ENCODE measurements at places on chromosomes 5 and 9.

GRCh38 chr9:120066315-120066714 lies 513.7 kb downstream of the CDK5RAP2 start:
- DNase-seq, result no peak

- no peak for DNase-seq
These were observed 232.8 kb downstream of the TLE1 start for GRCh38 chr9:81456431-81457006.

DNA sequence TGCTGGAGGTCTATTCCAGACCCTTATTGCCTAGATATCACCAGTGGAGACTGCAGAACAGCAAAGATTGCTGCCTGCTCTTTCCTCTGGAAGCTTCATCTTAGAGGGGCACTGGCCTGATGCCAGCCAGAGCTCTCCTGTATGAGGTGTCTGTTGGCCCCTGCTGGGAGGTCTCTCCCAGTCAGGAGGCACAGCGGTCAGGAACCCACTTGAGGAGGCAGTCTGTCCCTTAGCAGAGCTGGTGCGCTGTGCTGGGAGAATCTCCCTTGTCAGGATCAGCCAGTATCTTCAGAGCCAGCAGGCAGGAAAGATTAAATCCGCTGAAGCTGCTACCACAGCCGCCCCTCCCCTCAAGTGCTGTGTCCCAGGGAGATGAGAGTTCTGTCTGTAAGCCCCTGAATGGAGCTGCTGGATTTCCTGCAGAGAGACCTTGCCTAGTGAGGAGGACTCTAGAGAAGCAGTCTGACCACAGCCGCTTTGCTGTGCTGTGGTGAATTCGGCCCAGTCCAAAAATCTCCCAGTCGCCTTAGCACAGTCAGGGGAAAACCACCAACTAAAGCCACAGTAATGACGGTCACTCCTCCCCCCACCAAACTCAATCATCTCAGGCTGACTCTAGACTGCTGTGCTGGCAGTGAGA lies 124.1 kb downstream of the JAKMIP2 start:
- no peak for DNase-seq

- peak; percentile 4 for DNase-seq
These were observed 31.1 kb upstream of the ADAMTSL1 start for GRCh38 chr9:18442629-18443491.

- no peak for DNase-seq
These were observed 58.9 kb downstream of the NDFIP1 start for GRCh38 chr5:142167458-142167857.

DNA sequence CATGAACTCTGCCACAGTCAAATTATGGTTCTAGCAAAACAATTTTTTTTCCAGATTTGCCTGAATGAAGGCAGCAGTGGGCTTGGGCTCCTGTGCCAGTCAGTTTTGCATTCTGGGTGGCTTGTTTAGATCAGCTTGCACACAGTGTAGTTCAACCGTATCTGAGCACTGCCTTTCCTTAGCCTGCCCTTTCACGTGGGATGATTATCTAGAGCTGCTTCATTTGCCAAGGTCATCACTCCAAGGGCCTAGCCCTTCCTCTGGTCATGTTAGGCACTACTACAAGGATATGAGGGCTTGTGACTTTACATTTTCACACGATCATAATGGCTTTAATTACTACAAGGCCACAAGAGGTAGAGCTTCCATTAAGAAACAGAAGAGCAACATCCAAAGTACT lies 150.6 kb upstream of the EFNA5 start:
- no peak for DNase-seq

- DNase-seq, result no peak
These were observed 105.9 kb downstream of the MARCHF3 start for GRCh38 chr5:126924331-126925033.

All from activated naive CD8-positive, alpha-beta T cell treated with anti-CD3 and anti-CD28 coated beads, Interleukin-2, amount 50 U/mL, for 16 hours (primary cell).